ENCODE measurements at places on chromosomes 6 and 20. TPM values are rescaled to one million over a fixed set of nuclear protein-coding genes. Genes with fewer than 3 reads are reported as not detected.

GRCh38 chr6:138370631-138371451, 6.9 kb upstream of the SMIM28 start:
- DNase-seq: no peak

DNA sequence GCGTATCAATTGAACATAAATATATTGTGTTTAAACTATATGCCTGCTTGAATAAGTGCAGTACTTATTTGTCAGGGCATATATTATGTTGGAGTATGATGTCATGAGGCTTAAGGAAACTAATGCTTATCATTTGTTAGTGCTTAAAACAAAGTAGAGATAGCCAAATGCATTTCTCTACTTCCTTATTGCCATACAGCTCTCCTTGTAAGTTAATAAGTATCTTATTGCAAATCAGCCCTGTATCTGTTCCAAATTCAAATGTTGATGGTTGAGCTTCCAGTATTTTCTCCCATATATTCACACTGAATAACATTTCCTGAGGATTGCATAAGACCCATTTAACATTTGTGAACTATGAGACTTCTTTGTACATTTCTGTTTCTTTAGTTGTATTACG, 57.8 kb downstream of the CARMIL1 start:
- no peak for DNase-seq

- DNase-seq: no peak
Observed at GRCh38 chr6:65531533-65531932, 175.5 kb downstream of the EYS start.

- no peak for DNase-seq
Observed at GRCh38 chr20:54772893-54773642, 297.7 kb downstream of the DOK5 start.

DNA sequence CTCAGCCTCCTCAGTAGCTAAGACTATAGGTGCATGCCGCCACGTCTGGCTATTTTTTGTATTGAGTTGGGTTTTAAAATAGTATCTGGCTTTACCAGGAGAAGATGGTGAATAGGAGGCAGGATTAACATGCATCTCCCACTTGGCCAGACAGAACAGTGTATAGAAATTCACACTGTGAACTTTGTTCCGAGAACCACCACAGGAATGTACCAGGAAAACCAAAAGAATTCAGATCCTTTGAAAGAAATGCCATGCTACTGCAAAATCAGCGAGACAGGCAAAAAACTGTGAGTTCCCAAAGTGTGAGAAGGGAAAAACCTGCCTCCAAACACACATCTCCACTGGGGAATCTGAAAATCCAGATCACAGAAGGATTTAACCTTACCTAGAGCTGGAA, 327.6 kb downstream of the NKAIN2 start:
- no peak for DNase-seq

DNA sequence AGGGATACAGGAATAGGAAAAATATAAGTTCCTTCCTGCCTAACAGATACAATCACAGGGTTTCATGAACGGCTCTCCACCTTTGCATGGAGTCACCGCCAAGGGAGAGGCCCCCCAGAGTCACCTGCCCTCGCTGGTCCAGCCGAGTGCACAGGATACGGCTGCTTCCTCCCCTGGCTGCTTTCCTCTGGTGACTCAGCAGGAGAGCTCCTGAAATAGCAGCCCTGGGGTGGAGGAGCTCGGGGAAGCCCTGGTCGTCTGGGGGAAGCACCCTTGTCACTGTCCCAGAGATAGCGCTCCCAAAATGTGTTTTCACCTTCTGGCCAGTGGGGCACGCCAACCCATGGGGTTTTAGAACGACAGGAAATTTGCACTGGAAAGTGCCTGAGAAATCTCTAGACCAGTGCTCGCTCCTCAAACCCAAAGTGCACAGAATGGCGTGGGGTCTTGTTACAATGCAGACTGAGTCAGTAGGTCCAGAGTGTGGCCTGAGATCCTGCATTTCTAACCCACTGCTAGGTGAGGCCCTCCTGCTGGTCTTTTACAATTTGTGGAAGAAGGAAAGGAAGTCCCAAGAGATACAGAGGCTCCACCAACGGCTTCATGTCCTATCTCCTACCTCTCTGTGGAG, 35.9 kb upstream of the FAM50B start:
- DNase-seq: peak; percentile 63

DNA sequence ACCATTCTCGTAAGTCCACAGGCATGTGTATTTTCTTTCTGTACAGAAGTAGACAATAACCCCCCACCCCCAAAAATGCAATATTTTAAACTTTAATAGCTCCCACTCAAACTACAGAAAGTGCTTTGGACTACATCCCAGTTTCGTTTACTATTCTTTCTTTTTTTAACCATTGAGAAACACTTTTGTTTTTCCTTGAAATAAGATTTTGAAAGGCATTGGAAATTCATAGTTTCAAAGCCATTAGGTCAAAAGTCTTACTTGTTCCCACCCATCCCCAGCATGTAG, 140.0 kb downstream of the KIF16B start:
- DNase-seq: no peak

The SIRPB2 gene
- 3.5 TPM for total RNA-seq

GRCh38 chr6:144888621-144889020, 603.5 kb downstream of the UTRN start:
- DNase-seq: no peak

GRCh38 chr20:3115190-3116107, 30.9 kb upstream of the AVP start:
- peak; percentile 41 for DNase-seq

GRCh38 chr6:16216501-16217155, 21.8 kb upstream of the GMPR start:
- no peak for DNase-seq

GRCh38 chr6:5942591-5942990, 64.1 kb downstream of the NRN1 start:
- no peak for DNase-seq

The CRISP3 gene
- total RNA-seq: not detected

The EPPIN gene
- not detected for total RNA-seq

The TRIM10 gene
- total RNA-seq: not detected

The PRSS35 gene
- 0.12 TPM for total RNA-seq

The LGSN gene
- not detected for total RNA-seq

- DNase-seq: no peak
Observed at GRCh38 chr20:49676581-49677291, 36.9 kb downstream of the B4GALT5 start.

DNA sequence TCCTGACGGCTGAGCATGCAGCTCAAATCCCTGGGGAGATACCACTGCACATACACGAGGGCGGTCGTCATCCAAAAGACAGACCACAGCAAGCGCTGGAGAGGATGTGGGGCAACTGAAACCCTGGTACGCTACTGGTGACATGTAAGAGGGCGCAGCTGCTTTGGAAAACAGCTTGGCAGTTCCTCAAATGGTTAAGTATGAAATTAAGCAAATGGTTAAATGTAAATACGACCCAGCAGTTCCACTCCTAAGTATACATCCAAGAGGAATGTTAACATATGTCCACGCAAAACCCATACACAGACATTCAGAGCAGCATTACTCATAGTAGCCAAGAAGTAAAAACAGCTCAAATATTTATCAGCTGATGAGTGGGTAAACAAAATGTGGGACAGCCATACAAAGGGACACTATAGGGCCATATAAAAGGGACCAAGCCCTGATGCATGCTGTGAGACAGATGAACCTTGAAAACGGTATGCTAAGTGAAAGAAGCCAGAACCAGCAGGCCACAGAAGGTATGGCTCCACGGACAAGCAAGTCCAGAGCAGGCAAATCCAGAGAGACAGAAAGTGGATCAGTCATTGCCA, 38.5 kb downstream of the RIPOR3 start:
- no peak for DNase-seq

The MUC22 gene
- 0.22 TPM for total RNA-seq

The SNRNP48 gene
- total RNA-seq: 17.3 TPM

GRCh38 chr6:165752451-165752850, 89.4 kb upstream of the PDE10A start:
- no peak for DNase-seq

The TMEM63B gene
- total RNA-seq: 47.3 TPM

- no peak for DNase-seq
Observed at GRCh38 chr6:8236956-8237355, 134.6 kb upstream of the EEF1E1 start.

The TULP1 gene
- not detected for total RNA-seq

GRCh38 chr6:92586236-92586977, 833.0 kb downstream of the EPHA7 start:
- no peak for DNase-seq

DNA sequence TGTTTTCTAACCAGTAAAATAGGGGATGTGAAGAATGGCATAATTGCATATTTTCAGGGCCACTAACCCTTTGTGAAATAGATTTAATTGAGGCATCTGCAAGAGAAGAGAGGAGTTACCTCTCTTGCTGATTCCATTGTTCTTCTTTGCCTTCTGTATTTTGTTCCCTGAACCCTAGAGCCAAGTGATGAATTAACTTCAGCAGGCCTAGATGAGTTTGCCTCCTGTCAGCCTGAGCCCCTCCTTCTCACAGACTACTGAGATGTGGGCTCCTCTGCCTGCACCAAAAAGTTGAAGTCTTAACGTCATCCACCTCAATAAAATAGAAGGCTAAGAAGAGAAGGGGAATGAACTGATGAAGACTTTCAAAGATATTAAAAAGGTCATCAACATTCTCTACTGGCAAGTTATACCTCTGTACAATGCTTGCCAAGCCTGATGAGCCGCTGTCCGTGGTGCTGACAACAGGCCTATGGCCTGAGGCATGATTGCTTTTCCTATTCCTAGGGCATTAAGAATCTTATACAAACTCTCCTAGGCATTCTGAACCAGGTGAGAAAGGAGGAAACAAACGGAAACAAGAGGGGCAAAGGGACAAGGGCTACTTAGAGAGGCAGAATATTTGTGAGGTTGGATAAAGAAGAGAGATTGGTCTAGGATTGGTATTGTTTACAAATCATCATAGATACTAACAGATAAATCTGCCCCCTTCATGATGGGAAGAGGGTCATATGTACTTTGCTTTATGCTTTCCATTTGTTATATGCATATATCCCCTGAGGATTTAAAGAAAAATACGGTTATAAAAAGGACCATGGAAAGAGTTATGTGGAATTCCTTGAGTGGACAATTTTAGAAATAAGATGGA, 46.8 kb downstream of the CD24 start:
- DNase-seq: peak; percentile 46

DNA sequence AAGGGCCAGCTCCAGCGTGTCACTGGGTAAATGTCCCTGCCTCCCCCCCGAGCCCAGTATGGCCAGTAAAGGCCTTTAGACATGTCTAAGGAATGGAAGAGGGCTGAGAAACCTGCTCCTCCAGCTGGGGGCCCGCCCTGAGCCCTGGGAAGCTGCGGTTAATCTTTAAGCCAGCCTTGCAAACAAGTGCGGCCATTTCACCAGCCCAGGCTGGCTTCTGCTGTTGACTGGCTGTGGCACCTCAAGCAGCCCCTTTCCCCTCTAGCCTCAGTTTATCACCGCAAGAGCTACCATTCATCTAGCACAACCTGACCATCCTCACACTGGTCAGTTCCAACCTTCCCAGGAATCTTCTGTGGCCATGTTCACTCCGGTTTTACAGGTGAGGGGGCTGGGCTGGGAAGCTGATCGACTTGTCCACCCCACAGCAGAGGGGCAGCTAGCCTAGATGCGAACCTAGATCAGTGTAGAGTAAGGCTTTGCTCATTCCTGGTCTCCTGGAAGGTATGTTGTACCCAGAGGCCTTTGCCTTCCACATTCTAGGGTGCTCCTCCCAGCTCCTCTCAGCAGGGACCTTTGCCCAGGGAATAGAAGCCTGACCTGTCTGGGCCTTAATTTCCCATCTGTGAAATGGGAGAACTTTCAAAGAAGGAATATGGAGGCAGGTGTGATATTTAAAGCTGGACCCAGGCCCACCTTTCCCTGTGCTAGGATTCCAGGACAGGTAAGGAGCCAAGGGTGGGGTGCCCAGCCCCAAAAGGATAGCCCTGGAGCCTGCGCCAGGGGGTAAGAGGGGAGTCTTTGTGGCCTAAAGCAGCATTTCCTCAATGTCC, 1.2 kb upstream of the SRC start:
- DNase-seq: no peak

GRCh38 chr6:121515630-121516265, 80.3 kb downstream of the GJA1 start:
- no peak for DNase-seq

The NRM gene
- 4.6 TPM for total RNA-seq

The FAM83C gene
- not detected for total RNA-seq

DNA sequence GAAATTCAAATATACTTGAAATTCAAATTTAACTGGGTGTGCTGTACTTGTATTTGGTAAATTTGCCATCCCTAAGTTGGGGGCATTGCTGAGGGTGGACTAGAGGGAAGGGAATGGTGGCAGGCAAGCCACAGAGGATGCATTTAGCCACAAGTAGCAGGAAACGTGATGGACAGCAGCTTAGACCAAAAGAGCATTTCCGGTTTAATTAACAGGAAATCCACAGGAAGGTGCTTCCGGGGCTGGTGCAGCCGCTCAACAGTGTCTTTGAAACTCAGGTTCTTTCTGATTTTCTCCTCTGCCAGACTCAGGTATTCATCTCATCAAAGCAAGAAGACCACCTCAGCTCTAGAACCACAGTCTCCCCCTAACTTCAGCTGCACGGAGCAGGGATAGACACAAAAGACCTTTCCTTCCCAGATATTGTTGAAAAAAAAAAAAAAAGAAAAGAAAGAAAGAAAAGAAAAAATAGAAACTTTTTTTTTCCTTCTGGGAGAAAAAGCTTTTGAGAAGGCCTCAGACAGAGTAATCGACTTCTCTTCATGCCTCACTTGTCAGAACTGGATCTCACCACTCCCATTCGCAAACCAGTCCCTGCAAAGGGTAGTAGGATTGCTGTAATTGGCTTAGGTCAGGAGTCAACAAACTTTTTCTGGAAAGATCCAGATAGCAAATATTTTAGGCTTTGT, 8.0 kb upstream of the BCAS1 start:
- no peak for DNase-seq

The PSORS1C1 gene
- 1.5 TPM for total RNA-seq

The CRNKL1 gene
- 17.6 TPM for total RNA-seq

DNA sequence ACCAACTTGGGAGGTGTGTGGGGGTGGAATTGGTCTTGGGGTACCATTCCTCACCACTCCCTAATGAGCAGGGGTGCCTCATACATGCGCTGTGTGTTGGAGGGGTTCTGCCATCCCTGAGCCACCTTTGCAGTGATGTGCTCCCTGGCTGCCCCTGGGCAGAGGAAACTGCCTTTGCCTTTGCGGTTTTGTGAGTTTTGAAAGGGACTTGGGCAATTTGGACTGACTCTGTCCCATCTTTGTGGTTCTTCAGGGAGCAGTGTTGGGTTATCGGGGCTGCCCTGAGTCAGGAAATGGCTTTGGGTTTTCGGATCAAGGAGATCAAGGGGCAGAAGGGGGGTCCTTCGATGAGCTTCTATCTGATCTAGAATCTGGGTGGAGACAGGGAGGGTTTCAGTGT, 3.9 kb upstream of the PHACTR3 start:
- DNase-seq: no peak

GRCh38 chr6:122264557-122264956, 134.9 kb upstream of the HSF2 start:
- DNase-seq: no peak

The OPRL1 gene
- total RNA-seq: 0.27 TPM

DNA sequence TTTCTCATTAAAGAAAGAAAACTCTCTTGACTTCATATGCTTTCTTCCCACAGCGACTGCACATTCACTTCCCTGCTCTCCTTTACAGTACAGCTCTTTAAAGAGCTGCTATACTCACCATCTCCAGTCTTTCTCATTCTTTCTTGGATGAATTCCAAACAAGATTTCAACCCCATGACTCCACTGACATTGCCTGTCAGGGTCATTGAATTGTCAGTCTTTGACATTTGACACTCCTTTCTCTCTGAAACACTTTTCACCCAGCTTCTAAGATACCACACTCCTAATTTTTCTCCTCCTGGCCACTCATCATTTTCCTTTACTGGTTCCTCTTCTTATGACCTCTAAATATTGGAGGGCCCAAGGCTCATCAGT, 811 bp upstream of the ARMH2 start:
- no peak for DNase-seq

The POU5F1 gene
- total RNA-seq: 0.67 TPM

The USP49 gene
- 1.3 TPM for total RNA-seq

All from left ventricle myocardium superior (tissue), 1 donor.